ENCODE measurements at places on chromosomes 6 and 20.

DNA sequence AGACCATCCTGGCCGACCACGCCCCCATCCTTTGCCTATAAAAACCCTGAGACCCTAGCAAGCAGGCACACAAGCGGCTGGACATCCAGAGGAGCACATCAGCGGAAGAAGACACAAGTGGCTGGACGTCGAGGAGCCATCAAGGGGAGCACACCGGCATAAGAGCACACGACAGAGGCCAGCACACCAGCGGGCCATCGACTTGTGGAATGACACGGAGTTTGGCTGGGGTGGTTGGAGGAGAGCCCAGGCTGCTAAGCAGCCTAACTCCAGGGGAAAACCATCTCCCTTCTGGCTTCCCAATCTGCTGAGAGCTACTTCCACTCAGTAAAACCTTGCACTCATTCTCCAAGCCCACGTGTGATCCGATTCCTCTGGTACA lies 44.8 kb upstream of the BCLAF1 start:
- no peaks in the 10 kb centered on the region for H3K4me1 ChIP-seq
- H3K4me3 ChIP-seq, result no peak overlapping the region
- no peak overlapping the region for H3K27ac ChIP-seq
- no peak for DNase-seq
- no peaks in the 10 kb centered on the region for H3K36me3 ChIP-seq

DNA sequence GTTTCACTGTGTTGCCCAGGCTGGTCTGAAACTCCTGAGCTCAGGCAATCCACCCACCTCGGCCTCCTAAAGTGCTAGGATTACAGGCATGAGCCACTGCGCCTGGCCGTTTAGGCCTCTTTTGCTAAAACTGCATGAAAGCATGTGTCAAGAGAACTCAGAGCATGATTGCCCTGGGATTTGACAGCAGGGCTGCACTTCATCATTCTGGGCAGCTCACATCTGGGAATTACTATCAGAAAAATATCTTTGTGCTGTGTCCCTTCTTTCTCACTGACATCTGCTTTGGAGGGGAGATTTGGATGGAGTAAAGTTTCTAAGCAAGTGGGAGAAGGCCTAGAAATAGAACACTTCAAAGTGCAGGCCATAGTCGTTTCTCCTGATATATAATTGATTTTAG lies 59.6 kb upstream of the EIF2S2 start:
- peaks cover 3% of the 10 kb centered on the region for H3K4me1 ChIP-seq
- peaks cover 20% of the 10 kb centered on the region for H3K27me3 ChIP-seq
- no peak for DNase-seq

GRCh38 chr6:84249724-84250123 lies 22.3 kb upstream of the CEP162 start:
- no peak for DNase-seq
- H3K4me1 ChIP-seq, result no peaks in the 10 kb centered on the region
- H3K27ac ChIP-seq, result no peak overlapping the region
- no peak overlapping the region for H3K4me3 ChIP-seq

DNA sequence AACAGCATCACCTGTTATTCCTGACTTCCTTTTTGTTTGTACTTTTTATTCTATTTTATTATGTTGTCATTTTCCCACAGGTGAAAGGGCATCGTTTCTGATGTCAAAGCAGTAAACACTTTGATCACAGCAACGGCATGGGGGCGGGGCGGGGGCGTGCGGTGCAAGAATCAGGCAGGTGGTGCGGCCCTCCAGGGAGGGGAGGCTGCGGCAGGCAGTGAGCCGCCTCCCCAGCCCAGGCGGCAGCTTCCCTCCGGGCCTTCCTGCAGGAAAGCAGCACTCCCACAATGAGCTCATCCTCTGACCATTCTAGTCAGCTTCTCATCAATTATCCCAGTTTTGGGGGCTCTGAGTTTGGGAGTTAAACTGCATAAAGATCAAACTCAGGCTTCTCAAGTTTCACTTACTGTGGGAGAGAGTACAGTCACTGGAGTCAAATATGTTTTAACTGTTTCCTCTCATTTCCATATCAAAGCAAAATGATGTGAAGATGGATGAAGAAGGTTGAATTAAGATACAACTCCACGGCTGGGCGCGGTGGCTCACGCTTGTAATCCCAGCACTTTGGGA lies 608.4 kb upstream of the AGPAT4 start:
- no peak overlapping the region for H3K4me3 ChIP-seq
- H3K27me3 ChIP-seq, result no peaks in the 10 kb centered on the region
- no peaks in the 10 kb centered on the region for H3K36me3 ChIP-seq
- no peaks in the 10 kb centered on the region for H3K4me1 ChIP-seq
- no peak for DNase-seq

GRCh38 chr20:44083220-44083933 lies 103.6 kb downstream of the JPH2 start:
- peaks cover 11% of the 10 kb centered on the region for H3K27me3 ChIP-seq
- H3K36me3 ChIP-seq, result no peaks in the 10 kb centered on the region
- DNase-seq, result no peak

DNA sequence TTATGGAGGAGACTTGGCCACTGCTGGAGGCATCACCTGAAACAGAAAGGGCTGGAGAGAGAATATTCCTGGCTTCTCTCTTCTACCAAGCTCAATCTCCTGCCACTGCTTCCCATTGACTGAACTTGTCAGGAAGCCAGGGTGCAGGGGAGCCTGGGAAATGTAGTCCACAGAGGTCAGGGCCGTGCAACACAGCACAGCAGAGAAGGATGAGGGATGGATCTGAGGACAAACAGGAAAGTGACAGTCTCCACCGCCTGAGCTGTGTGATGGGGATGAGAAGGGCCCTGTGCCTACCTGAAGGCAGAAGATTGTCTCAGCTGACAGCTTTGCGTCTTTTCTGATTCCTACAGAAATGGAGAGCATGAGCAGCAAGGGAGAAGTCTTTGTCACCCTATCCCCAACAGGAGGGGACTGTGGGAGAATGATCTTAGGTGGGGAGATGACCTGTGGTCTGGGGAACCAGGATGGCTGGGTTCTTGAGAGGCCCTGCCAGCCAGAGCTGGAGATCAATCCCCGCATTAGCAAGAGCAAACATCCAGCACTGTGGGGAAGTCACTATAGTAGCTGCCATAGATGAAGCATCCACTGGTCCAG lies 114.2 kb downstream of the SNX5 start:
- H3K4me1 ChIP-seq, result peaks cover 23% of the 10 kb centered on the region
- peak overlapping the region; percentile 14 for H3K27ac ChIP-seq
- H3K27me3 ChIP-seq, result peaks cover 4% of the 10 kb centered on the region
- no peaks in the 10 kb centered on the region for H3K36me3 ChIP-seq
- DNase-seq, result no peak
- no peak overlapping the region for H3K4me3 ChIP-seq

- peak overlapping the region; percentile 80 for H3K4me3 ChIP-seq
- H3K27me3 ChIP-seq, result no peaks in the 10 kb centered on the region
- peaks cover 20% of the 10 kb centered on the region for H3K4me1 ChIP-seq
- H3K36me3 ChIP-seq, result no peaks in the 10 kb centered on the region
Measured at GRCh38 chr20:10540636-10541493, 105.8 kb downstream of the SLX4IP start.

- no peak for DNase-seq
- no peak overlapping the region for H3K4me3 ChIP-seq
- no peaks in the 10 kb centered on the region for H3K4me1 ChIP-seq
- no peaks in the 10 kb centered on the region for H3K27me3 ChIP-seq
- H3K36me3 ChIP-seq, result no peaks in the 10 kb centered on the region
Measured at GRCh38 chr6:161561908-161562307, 288.0 kb upstream of the AGPAT4 start.

DNA sequence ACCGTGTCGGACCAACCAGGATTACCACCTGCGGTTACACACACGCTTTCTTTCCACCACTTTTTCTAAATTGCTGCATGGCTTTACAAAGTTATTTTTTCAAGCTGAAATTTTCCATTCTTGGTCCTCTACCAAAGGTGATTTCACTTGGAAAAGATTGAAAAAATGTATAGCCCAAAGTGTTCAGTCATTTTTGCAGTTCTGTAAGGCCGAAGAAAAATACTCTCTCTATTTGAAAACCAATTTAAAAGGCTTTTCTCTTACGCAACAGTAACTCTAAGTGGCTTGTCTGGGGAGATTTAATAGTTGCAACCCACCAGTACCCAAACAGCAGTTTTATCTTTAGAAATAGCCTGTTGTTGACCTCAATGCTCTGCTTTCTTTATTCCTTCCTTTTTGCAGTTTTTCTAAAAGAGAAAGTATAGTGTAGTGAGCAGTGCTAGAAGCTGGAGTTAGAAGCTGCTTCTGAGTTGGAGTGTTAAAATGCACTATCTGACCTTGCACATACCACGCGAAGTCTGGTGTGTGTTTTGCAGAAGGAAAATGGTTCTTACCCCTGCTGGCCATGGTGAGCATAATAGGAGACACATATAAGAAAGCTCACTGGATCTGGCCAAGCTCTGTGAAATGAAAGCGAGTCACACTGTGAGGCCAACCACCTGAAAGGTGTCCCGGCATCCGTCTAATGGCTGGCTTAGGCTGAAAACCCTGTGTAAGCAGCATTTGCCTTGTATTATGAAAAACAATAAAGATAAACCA lies 271.6 kb upstream of the PRND start:
- DNase-seq, result no peak
- H3K4me1 ChIP-seq, result no peaks in the 10 kb centered on the region
- H3K36me3 ChIP-seq, result peaks cover 2% of the 10 kb centered on the region
- no peak overlapping the region for H3K27ac ChIP-seq
- H3K27me3 ChIP-seq, result peaks cover 20% of the 10 kb centered on the region

DNA sequence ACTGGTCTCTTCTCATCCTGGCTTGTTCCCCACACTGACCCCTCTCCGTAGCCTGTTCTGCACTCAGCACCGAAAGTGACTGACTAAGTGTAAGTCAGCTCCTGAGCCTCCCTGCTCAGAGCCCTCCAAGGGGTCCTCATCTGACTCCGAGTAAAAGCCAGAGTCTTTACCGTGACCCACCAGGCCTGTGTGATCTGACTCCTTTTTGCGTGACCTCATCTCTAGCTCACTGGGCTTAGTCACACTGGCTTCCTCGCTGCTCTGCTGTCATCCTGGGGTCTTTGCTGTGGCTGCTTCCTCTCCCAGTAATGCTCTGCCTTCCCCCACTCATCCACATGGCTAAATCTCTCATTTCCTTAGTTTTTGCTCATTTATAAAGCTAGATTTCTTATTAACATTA lies 116.6 kb downstream of the PLCB4 start:
- no peak overlapping the region for H3K4me3 ChIP-seq
- no peaks in the 10 kb centered on the region for H3K27me3 ChIP-seq
- H3K4me1 ChIP-seq, result no peaks in the 10 kb centered on the region
- H3K36me3 ChIP-seq, result no peaks in the 10 kb centered on the region

DNA sequence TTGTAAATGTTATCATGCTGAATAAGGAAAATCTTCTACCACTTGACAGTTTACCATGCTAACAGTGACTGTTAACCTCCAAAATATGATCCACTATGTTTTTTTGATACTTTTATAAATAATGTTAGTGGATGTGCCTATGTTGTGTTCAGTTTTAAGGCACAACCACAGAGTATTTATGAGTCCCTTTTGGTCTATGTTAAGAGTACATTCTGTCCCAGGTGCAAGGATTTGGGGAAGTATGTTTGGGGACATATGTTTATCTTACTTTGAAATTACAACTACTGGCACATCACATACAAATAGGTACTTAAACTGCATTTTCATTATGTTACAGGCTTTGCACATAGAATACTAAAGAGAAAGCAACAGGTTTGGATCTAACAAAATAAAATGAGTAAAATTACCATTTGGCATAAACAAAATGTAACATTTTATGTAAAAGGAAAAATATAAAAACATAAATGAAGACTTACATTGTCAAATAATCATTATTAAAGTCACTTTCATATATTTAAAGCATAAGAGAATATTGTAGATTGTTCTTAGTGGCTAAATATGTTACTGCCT lies 71.2 kb downstream of the SESN1 start:
- peak overlapping the region; percentile 10 for H3K27ac ChIP-seq
- H3K36me3 ChIP-seq, result no peaks in the 10 kb centered on the region
- peaks cover 36% of the 10 kb centered on the region for H3K4me1 ChIP-seq
- H3K4me3 ChIP-seq, result no peak overlapping the region
- DNase-seq, result no peak

- H3K36me3 ChIP-seq, result no peaks in the 10 kb centered on the region
- H3K27ac ChIP-seq, result no peak overlapping the region
- no peak for DNase-seq
- no peaks in the 10 kb centered on the region for H3K27me3 ChIP-seq
- H3K4me1 ChIP-seq, result no peaks in the 10 kb centered on the region
Measured at GRCh38 chr6:56040223-56040622, 164.8 kb upstream of the BMP5 start.

- no peaks in the 10 kb centered on the region for H3K27me3 ChIP-seq
- DNase-seq, result no peak
- no peak overlapping the region for H3K27ac ChIP-seq
- peaks cover 5% of the 10 kb centered on the region for H3K36me3 ChIP-seq
- H3K4me3 ChIP-seq, result no peak overlapping the region
Measured at GRCh38 chr20:39038047-39038446, 75.9 kb downstream of the DHX35 start.

- no peak overlapping the region for H3K4me3 ChIP-seq
- H3K4me1 ChIP-seq, result no peaks in the 10 kb centered on the region
- peaks cover 11% of the 10 kb centered on the region for H3K27me3 ChIP-seq
- no peaks in the 10 kb centered on the region for H3K36me3 ChIP-seq
- DNase-seq, result no peak
- no peak overlapping the region for H3K27ac ChIP-seq
Measured at GRCh38 chr6:43120101-43120763, 44.1 kb downstream of the PTK7 start.

DNA sequence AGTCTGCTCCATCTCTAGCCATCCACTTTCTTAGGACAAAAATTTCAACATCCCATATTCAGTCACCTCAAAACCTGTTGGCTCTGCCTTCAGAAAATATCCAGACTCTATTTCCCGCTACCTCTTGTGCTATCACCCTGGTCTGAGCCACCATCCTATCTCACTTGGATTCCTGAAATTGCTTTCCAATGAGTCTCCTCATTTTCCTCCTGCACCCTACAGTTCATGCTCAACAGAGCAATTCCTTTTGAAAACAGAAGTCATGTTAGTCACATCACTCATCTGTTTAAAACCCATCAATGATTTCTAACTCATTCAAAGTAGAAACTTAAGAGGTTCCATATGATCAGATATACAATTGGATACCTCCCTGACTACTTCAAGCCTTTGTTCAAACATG lies 229.9 kb downstream of the ADGRG6 start:
- DNase-seq, result no peak
- H3K27me3 ChIP-seq, result no peaks in the 10 kb centered on the region
- no peaks in the 10 kb centered on the region for H3K4me1 ChIP-seq

- DNase-seq, result no peak
- H3K4me3 ChIP-seq, result no peak overlapping the region
- peaks cover 22% of the 10 kb centered on the region for H3K27me3 ChIP-seq
- no peak overlapping the region for H3K27ac ChIP-seq
- H3K4me1 ChIP-seq, result no peaks in the 10 kb centered on the region
- no peaks in the 10 kb centered on the region for H3K36me3 ChIP-seq
Measured at GRCh38 chr6:150118203-150118602, 24.6 kb upstream of the PPP1R14C start.

DNA sequence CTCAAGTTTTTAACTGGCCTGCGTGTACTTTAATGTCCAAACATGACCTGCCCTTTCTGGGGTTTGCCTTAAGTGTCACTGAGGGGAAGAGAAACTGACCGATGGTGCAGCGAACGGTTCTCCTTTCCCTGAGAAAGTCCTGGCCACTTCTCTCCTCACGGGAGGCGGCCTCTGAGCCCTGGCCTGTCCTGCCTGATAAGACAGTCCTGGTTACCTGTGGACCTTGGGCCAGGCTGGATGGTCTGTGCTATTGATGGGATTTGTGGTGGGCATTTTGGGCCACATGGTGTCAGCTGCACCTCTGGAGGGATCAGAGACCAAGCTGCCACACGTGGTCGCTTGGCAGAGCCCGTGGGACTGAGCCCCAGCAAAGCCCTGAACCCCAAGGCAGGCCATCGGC lies 11.6 kb upstream of the NTSR1 start:
- H3K27me3 ChIP-seq, result peaks cover 22% of the 10 kb centered on the region
- no peaks in the 10 kb centered on the region for H3K36me3 ChIP-seq
- DNase-seq, result no peak
- no peak overlapping the region for H3K27ac ChIP-seq
